ENCODE measurements at places on chromosomes 2 and 18. TPM values are rescaled to one million over a fixed set of nuclear protein-coding genes. Genes with fewer than 3 reads are reported as not detected.

CHRNA1 gene
- total RNA-seq = 0.23 TPM

LOXHD1 gene
- total RNA-seq = not detected

IL1R1 gene
- 0.69 TPM for total RNA-seq

ARHGEF33 gene
- 0.06 TPM for total RNA-seq

ABCB11 gene
- total RNA-seq = 0.11 TPM

INHA gene
- 1.5 TPM for total RNA-seq

COL4A4 gene
- total RNA-seq = 0.55 TPM

SDC1 gene
- total RNA-seq = 362 TPM

OTX1 gene
- total RNA-seq = 2.3 TPM

SUCLG1 gene
- 83.4 TPM for total RNA-seq

SELENOI gene
- total RNA-seq = 22.0 TPM

RUFY4 gene
- not detected for total RNA-seq

FNDC4 gene
- total RNA-seq = 1.7 TPM

NCL gene
- total RNA-seq = 507 TPM

GRCh38 chr2:136116813-136117390, 1.0 kb downstream of the CXCR4 start:
- H3K27me3 ChIP-seq = peaks cover 98% of the 10 kb centered on the region
- H3K36me3 ChIP-seq = no peaks in the 10 kb centered on the region
- H3K27ac ChIP-seq = no peak overlapping the region
- no peak for DNase-seq
- H3K4me1 ChIP-seq = peaks cover 17% of the 10 kb centered on the region

- H3K4me3 ChIP-seq = no peak overlapping the region
- H3K4me1 ChIP-seq = no peaks in the 10 kb centered on the region
- peaks cover 20% of the 10 kb centered on the region for H3K27me3 ChIP-seq
Measured at GRCh38 chr18:5756823-5757222, 138.5 kb downstream of the TMEM200C start.

- H3K4me3 ChIP-seq = no peak overlapping the region
- no peaks in the 10 kb centered on the region for H3K4me1 ChIP-seq
- DNase-seq = no peak
- no peaks in the 10 kb centered on the region for H3K36me3 ChIP-seq
Measured at GRCh38 chr2:166134252-166135151, 6.7 kb upstream of the SCN1A start.

- H3K27me3 ChIP-seq = no peaks in the 10 kb centered on the region
- no peak for DNase-seq
- H3K4me3 ChIP-seq = no peak overlapping the region
- peaks cover 17% of the 10 kb centered on the region for H3K4me1 ChIP-seq
- H3K27ac ChIP-seq = no peak overlapping the region
Measured at GRCh38 chr2:176283291-176284068, 14.2 kb downstream of the MTX2 start.

DNA sequence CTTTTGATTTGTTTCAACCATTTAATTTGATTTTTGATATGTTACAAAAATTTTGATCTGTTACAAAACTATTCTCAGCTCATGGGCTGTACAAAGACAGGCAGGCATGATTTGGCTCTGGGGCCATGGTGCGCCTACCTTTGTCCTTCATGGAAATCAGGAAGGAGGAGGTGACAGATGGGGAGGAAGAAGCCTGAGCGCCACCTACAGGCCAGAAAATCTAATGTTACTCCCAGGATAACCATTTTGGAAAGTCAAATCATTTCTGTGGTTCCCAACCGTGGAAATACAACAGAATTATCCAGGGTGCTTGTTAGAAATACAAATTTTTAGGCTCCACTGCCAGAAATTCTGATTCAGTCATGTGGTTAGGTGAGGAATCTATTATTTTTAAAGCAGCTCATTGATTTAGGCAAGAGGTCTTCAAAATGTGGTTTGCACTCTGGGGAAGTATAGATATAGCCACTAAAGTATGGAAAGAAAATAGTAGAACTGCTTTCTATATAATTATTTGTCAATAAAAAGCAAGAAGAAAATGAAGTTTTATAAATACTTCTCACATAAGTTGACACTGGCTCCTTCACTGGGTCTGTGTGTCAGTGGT, 93.9 kb downstream of the EVA1A start:
- H3K27me3 ChIP-seq = no peaks in the 10 kb centered on the region
- H3K4me1 ChIP-seq = no peaks in the 10 kb centered on the region
- DNase-seq = peak; percentile 65
- no peaks in the 10 kb centered on the region for H3K36me3 ChIP-seq
- H3K27ac ChIP-seq = no peak overlapping the region

GRCh38 chr2:182019731-182020130, 34.1 kb downstream of the PPP1R1C start:
- H3K27me3 ChIP-seq = no peaks in the 10 kb centered on the region
- H3K27ac ChIP-seq = no peak overlapping the region
- no peak overlapping the region for H3K4me3 ChIP-seq
- no peaks in the 10 kb centered on the region for H3K36me3 ChIP-seq
- DNase-seq = no peak
- H3K4me1 ChIP-seq = peaks cover 4% of the 10 kb centered on the region

DNA sequence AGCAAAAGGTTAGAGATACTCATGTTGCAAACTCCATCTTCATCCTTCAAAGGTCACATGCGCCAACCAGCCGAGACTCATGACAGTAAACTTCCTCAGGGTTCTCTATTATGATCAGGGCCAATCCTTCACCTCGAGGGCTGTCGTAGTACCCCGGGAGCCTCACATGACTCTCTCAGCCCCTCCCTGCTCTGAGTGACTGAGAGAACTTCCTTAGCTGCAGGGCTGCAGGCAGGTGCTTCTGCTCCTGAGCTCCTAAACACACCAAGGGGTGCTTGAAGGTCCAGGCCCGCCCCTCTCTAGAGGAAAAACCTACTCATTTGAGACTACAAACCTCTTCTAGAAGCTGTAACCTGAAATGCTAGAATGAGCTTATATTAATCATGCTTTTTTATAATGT, 48.2 kb downstream of the LONRF2 start:
- no peaks in the 10 kb centered on the region for H3K27me3 ChIP-seq
- DNase-seq = no peak
- no peak overlapping the region for H3K4me3 ChIP-seq
- H3K36me3 ChIP-seq = no peaks in the 10 kb centered on the region

DNA sequence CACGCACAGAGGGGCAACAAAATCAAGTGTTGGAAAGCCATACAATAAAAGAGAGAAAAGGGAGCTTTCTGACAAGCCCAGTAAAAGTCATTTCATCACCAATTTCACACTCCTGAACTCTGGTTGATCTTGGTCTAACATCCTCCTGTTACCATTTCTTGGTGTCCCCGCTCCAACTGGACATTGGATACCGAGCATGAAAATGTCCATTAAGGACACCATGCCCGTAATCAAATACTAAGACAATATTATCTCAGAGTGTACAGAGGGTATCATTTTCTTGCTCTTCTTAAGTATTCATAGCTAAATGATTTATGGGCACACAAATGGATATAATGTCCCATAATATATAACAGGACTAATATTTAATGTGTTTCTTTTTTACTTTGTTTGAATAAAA, 218.9 kb downstream of the EPHA4 start:
- H3K4me3 ChIP-seq = no peak overlapping the region
- H3K27ac ChIP-seq = no peak overlapping the region
- no peaks in the 10 kb centered on the region for H3K4me1 ChIP-seq
- H3K27me3 ChIP-seq = no peaks in the 10 kb centered on the region
- no peaks in the 10 kb centered on the region for H3K36me3 ChIP-seq

- no peak overlapping the region for H3K4me3 ChIP-seq
- no peak overlapping the region for H3K27ac ChIP-seq
- DNase-seq = no peak
- H3K27me3 ChIP-seq = no peaks in the 10 kb centered on the region
- no peaks in the 10 kb centered on the region for H3K4me1 ChIP-seq
Measured at GRCh38 chr18:28086670-28087552, 90.0 kb downstream of the CDH2 start.

DNA sequence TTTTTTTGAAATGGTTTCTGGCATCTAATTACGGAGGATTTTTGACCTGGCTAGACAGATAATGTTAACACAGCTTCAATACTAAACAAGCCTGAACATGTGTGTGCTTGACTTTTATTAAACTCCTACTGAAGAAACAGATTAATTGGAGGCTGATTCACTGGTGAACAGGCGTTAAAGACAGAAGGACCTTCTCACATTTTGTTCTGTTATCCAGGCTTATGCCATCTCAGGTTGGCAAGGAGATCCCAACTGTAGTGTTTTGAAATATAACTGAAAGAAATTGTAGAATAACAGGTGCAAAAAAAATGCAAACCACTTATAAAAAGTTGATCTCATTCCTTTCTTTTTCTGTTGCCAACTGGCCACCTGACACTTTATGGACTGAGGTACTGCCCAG, 269.6 kb downstream of the ARHGAP15 start:
- H3K27me3 ChIP-seq = no peaks in the 10 kb centered on the region
- DNase-seq = no peak
- peaks cover 25% of the 10 kb centered on the region for H3K4me1 ChIP-seq
- H3K27ac ChIP-seq = no peak overlapping the region
- no peak overlapping the region for H3K4me3 ChIP-seq
- H3K36me3 ChIP-seq = no peaks in the 10 kb centered on the region

DNA sequence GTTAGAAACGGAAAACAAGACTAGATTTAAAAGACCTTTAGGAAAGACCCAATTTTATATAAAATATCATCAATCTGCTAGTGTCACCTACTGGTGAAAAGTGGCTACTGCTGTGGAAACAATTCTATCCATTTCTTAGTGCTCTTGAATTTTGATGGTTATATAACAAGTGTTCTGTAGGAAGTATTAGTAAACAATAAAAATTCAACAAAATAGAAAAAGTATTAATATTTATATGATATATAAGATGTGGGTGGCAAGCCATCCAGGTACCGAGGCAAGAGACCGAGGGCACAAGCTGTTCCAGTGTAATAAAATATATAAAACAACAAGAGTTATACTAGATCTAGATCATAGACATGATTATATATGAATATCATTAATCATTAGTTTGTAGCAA, 6.2 kb upstream of the TMEM87B start:
- H3K27ac ChIP-seq = no peak overlapping the region
- H3K36me3 ChIP-seq = no peaks in the 10 kb centered on the region
- peak; percentile 86 for DNase-seq

DNA sequence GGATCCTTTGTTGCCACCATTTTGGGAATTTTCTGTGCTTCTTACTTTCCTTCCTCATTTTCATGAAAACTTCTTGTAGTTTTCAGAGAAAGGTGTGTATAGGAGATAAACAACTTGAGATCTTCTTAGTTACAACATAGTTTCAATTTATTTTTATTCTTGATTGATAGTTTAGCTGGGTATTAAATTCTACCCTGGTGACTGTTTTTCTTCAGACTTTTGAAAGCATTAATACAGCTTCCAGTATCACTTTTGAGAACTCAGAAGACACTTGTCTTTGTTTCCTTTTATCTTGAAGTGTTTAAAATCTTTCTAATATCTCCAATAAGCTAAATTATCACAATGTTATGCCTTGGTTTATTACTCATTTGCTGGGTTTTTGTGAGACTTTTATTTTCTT, 167.5 kb upstream of the DPP10 start:
- no peaks in the 10 kb centered on the region for H3K4me1 ChIP-seq
- H3K36me3 ChIP-seq = no peaks in the 10 kb centered on the region
- no peak overlapping the region for H3K4me3 ChIP-seq
- no peak for DNase-seq

- DNase-seq = no peak
- H3K4me1 ChIP-seq = no peaks in the 10 kb centered on the region
- peaks cover 5% of the 10 kb centered on the region for H3K36me3 ChIP-seq
- no peak overlapping the region for H3K27ac ChIP-seq
- no peak overlapping the region for H3K4me3 ChIP-seq
- no peaks in the 10 kb centered on the region for H3K27me3 ChIP-seq
Measured at GRCh38 chr2:158518084-158518483, 61.3 kb downstream of the PKP4 start.

DNA sequence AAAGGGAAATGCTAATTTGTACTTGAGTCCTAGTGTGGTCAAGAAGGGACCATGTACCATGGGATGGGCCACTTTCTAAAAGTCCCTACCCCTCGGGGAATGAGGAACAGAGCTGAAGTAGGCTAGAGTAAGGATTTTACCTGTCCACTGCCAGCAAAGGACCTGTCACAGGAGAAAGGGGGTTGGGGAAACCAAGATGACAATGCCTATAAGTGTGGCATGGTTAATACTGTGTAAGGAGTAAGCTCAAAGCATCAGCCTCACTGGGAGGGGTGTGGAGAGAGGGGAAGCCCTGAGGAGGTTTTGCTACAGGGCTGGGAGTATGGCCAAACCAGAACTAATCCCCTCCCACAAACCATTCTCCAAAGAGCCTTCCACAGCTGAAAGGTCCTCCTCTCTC, 15.8 kb downstream of the GKN2 start:
- no peak overlapping the region for H3K4me3 ChIP-seq
- H3K36me3 ChIP-seq = no peaks in the 10 kb centered on the region
- peaks cover 8% of the 10 kb centered on the region for H3K4me1 ChIP-seq
- H3K27me3 ChIP-seq = no peaks in the 10 kb centered on the region
- H3K27ac ChIP-seq = no peak overlapping the region
- DNase-seq = peak; percentile 15

DNA sequence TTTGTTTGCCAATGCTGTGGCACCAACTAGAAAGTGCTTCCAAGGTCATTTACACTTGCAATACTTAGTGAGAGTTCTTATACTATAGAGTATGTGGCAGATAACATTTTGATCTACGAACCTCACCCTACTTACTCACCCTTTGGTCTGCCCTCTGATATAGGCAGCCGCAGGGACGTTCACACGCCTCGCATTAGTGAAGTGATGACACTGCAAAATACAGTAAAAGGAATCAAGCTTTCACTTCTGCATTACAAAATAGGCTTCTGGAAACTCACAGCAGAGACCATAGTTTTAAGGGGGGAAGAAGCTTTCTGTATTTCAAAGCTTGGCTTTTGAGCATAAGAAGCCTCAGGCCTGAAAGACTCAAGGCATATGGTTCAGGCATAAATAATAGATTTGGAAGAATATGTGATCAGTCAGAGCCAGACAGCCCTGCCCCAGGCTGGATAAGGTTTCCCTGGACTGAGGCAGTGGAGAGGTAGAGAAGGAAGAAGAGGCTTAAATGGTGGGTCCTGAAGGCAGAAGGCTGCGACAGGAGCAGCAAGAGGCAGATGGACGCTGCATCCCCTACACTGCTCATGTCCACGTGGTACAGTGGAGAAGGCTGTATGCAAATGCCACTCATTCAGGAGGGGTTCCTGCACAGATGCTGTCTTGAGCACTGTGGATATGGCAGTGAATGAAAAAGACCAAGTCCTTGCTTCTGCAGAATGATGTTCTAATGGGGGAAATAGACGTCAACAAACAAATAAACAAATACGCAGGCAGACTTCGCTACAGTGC, 63.1 kb downstream of the FECH start:
- DNase-seq = no peak
- H3K27me3 ChIP-seq = peaks cover 10% of the 10 kb centered on the region
- H3K27ac ChIP-seq = no peak overlapping the region

DNA sequence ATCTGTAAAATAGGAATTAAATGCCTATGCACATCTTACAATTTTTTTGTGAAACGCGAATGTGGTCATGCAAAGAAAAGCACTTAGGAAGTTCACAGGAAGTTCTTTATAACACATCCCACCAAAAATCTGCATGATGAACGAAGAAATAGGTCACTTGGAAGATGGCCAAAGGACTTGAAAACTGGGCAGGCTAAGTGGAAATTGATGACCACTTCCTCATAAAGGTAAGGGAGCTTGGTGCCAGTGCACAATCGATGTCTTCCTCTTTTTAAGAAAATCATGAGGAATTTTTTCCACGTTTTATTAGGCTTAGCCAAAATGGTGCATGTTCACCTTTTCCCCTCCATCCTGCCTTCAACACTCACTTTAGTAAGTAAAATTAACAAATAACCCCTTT, 8.2 kb upstream of the NT5C1B start:
- DNase-seq = no peak
- H3K27me3 ChIP-seq = no peaks in the 10 kb centered on the region
- no peak overlapping the region for H3K27ac ChIP-seq
- H3K36me3 ChIP-seq = no peaks in the 10 kb centered on the region
- H3K4me1 ChIP-seq = no peaks in the 10 kb centered on the region
- no peak overlapping the region for H3K4me3 ChIP-seq

Data from PC-3 (cell line).